H9 (cell line): ENCODE measurements at places on chromosomes 11 and 22.

DNA sequence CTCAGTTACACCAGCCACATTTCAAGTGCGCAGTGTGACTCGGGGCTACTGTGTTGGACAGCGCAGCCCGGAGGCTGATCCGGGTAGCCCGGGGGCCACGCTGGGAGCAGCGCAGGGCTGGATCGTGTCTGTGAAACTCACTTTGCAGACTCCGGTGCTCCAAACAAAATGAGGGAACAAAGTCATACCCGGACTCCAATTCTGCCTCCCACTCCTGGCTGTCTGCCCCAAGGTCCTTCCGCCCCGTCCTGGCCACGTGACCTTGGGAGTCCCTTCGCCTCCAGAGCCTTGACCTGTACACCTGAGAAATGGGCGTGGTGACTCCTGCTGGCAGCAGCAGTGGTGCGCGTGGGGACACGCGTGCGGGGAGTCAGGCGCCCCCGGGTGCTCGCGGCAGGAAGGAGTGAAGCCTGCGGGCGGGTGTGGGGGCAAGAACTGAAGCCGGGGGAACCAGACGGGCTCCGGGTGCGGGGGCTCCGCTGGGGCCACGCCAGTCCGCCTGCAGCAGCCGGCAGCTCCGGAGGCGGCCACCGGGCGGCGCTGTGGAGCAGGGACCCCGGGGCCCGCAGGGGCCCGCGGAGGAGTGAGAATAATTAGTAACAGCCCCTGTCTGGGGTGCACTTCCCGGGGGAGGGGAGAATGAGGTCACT, 42.4 kb downstream of the KCNJ4 start:
- peak; percentile 63 for DNase-seq

DNA sequence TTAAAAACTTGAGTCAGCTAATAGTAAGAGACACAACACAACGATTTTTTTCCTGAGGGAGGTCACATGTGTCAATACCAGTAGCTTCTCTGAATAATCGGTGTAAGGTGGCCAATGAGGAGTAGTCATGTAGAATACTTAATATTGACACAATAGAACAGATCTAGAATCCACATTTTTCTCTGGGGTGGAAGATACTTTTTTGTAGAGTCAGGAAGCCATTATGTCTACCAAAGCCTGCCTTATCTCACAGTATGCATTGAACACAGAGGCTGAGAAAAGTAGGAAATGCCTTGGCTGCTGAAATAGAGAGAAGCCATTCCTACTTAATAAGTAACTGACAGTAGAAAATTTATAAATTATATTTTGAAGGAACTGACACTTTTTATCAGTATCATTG, 725.0 kb downstream of the METTL15 start:
- no peak for DNase-seq

DNA sequence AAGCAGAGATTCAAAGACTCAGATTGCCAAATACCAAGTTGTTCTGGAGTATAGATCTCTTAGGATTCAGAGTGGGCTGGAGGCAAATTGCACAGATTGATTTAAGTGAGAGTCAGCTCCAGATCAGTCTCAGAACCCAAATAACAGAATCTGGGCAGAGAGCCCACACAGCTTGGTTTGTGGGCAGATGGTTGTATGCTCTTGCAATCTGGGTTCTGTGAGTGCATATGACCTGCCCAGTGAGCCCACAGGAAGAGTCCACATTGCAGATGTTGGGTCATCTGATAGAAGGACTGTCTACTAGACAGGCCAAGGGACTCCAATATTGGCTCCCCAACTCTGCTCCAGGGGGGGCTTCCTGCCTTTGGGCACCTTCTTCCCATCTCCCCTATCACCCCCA, 65.9 kb downstream of the ADAMTS15 start:
- no peak for DNase-seq

GRCh38 chr11:87136236-87136635, 98.5 kb downstream of the TMEM135 start:
- no peak for DNase-seq

DNA sequence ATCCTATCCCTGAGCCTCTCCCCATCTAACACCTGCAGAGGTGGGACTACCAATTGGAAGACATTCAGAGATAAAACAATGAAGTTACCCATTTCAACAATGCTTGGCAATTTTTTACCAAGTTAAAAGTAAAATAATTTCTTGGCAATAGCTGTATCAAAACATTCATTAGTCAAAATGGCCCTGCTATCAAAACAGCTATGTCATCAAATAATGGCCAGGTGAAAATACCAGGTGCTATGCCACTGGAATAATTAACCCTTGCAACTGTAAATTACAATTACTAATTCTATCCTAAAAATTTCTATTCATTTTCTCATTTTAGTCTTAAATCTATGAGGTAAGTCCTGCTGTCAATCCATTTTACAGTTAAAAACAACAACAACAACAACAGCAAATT, 43.3 kb downstream of the NOX4 start:
- DNase-seq = no peak

GRCh38 chr11:8613036-8613435, 19.0 kb upstream of the STK33 start:
- no peak for DNase-seq

GRCh38 chr11:105774899-105775298, 165.0 kb downstream of the GRIA4 start:
- peak; percentile 24 for DNase-seq

DNA sequence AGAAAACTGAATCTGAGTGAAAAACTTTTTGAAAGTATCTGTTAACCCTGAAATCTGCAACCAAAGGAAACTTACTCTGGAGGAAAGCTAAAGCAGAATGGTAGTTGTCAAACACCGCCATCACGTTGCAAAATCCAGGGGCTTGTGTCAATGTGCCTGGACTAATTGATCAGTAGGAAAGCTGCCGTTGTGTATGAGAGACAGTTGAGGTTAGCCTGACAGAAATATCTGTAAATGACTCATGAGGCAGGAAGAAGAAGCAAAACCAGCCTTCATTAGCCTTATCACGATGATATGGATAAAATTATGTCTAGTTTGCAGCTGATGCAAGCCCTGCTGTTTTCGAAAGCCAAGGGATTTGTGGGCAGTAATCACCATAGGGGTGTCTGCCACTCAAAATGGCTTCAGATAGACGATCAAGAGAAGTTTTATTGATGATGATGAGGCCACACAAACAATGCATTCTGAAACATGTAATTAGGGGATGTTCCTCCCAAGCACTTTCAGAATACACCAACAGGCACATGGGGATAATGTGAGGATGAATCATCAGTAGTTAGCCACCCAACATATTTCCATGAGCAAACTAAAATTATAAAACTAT, 8.9 kb downstream of the SCGB1A1 start:
- DNase-seq = no peak

DNA sequence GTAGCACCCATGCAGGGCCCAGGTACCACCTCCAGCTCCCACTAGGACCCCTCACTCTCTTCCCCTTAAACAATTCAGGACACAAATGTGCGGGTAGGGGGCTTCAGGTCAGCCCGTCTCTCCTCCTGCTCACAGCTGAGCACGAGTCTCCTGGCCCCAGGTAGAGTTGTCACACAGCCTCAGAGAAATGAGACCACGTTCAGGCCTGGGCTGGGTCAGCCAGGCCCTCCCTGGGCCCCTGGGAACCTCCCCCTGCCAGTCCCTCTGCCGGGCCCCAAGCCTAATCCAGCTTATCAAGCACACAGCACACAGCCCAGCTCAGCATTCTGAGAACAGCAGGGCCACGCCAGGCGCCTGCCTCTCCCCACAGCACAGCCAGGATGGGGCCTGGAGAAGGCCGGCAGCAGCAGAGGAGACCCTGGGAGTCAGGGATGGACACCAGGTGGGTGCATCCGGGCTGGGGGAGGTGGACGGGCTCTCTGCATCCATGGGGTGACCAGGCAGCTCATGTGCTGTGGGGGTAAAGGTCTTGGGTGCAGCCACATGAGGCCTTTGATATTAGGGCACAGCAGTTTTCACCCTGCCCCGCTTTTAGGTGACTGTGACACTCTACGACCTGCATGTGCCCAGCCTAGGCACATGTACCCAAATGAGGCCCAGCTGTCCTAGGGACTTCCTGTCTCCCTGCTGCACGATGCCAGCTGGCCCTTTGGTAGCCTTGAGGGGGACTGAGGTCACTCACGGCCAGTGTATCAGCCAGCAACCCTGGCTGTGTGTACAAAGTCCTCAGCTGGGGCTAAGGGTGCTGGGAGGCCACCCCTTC, 87.0 kb downstream of the MORC2 start:
- no peak for DNase-seq

DNA sequence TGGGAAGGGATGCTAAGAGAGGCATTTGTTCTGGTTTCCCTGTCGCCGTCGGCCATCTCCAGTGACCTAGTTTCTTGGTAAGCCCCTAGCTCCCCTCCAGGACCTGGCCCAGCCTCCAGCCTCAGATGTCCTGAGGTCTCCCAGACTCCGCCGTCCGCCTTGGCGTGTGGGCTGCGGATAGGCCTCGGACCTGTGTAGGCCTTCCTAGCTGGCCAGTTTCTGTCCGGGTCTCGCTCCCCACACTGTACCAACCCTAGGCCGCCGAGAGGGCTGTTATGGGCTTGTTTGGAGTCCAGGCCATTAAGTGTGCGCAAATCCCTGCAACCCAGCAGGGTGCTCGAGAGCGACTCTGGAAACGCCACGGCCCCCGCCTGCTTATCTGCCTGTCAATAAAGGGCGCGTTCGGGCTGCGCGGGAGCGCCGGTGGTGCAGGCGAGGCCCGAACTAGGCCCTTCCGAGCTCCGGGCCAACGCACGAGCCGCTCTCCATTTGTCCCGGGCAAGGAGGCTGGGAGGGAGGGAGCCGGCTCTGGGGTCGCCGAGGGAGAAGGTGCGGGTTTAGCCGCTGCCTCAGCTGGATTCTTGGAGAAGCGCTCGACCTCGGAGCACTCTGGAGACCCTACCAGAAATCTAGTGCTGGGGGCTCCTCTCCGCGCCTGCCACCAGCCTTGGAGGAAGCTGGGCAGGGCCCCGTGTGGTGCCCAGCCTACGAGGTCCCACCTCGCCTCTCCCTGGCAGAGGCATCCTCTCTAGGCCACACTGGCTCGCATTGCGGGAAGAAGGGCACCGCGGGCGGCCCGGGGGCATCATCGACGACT, 8.7 kb upstream of the PAX6 start:
- peak; percentile 67 for DNase-seq
